Progenitor cell of endocrine pancreas (in vitro differentiated cells): ENCODE measurements at places on chromosomes 16 and 17. TPM values are rescaled to one million over a fixed set of nuclear protein-coding genes. Genes with fewer than 3 reads are reported as not detected.
A peak's percentile ranks its signal among the peaks of the same experiment; 100 is the strongest.

CPNE7 gene
- total RNA-seq = 0.41 and 0.84 TPM in 2 replicates

KLHL10 gene
- total RNA-seq = not detected in 2 replicates

- peaks cover 35% of the 10 kb centered on the region for H3K27me3 ChIP-seq
- no peaks in the 10 kb centered on the region for H3K36me3 ChIP-seq
- DNase-seq = no peak
Observed at GRCh38 chr17:38608648-38609047, 2.9 kb upstream of the SRCIN1 start.

GRCh38 chr17:48439110-48439850, 9.3 kb upstream of the SKAP1 start:
- no peak overlapping the region for H3K4me3 ChIP-seq
- peaks cover 23% of the 10 kb centered on the region for H3K4me1 ChIP-seq
- no peak overlapping the region for H3K27ac ChIP-seq
- no peaks in the 10 kb centered on the region for H3K36me3 ChIP-seq
- DNase-seq = no peak

AGRP gene
- not detected in 2 replicates for total RNA-seq

CNTNAP1 gene
- 2.3 and 2.5 TPM in 2 replicates for total RNA-seq

- peaks cover 15% of the 10 kb centered on the region for H3K27me3 ChIP-seq
- H3K4me1 ChIP-seq = peaks cover 13% of the 10 kb centered on the region
- H3K27ac ChIP-seq = no peak overlapping the region
- peak; percentile 33 for DNase-seq
Observed at GRCh38 chr16:66342294-66342900, 24.1 kb upstream of the CDH5 start.

GRCh38 chr17:1467258-1467657, 11.2 kb upstream of the CRK start:
- H3K27ac ChIP-seq = no peak overlapping the region
- no peaks in the 10 kb centered on the region for H3K27me3 ChIP-seq
- no peak overlapping the region for H3K4me3 ChIP-seq
- DNase-seq = no peak

GRCh38 chr17:38900978-38901656, 24.3 kb upstream of the LASP1NB start:
- H3K4me1 ChIP-seq = no peaks in the 10 kb centered on the region
- no peak for DNase-seq
- peaks cover 21% of the 10 kb centered on the region for H3K36me3 ChIP-seq
- peak overlapping the region; percentile 45 for H3K27ac ChIP-seq

PYDC1 gene
- total RNA-seq = not detected in 2 replicates

- peaks cover 1% of the 10 kb centered on the region for H3K36me3 ChIP-seq
- no peak overlapping the region for H3K4me3 ChIP-seq
- no peak for DNase-seq
- H3K27ac ChIP-seq = no peak overlapping the region
- no peaks in the 10 kb centered on the region for H3K27me3 ChIP-seq
Observed at GRCh38 chr16:12010388-12011251, 34.1 kb downstream of the SNX29 start.

NSMCE1 gene
- 26.2 and 27.1 TPM in 2 replicates for total RNA-seq

DNA sequence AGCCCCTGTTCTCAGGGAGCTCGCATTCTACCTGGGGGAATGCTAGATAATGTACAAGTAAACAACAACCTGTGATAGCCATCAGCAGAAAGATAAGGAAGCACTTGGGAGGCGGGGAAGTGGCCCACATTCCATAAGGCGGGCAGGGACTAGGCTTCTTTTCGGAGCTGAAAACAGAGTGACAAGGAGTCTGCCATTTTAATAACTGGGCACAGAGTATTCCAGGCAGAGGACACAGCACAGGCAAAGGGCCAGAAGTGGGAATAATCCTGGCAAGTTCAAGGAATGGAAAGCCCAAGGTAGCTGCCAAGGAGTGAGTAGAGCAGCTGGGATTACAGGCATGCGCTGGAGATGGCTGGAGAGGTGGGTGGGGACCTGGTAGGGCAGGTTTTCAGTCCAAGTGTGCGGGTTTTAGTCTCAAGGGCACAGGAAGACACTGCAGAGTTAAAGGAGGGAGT, 24.3 kb downstream of the USP43 start:
- H3K36me3 ChIP-seq = peaks cover 25% of the 10 kb centered on the region
- peaks cover 17% of the 10 kb centered on the region for H3K4me1 ChIP-seq
- H3K27me3 ChIP-seq = no peaks in the 10 kb centered on the region
- no peak for DNase-seq
- peak overlapping the region; percentile 38 for H3K27ac ChIP-seq

DNA sequence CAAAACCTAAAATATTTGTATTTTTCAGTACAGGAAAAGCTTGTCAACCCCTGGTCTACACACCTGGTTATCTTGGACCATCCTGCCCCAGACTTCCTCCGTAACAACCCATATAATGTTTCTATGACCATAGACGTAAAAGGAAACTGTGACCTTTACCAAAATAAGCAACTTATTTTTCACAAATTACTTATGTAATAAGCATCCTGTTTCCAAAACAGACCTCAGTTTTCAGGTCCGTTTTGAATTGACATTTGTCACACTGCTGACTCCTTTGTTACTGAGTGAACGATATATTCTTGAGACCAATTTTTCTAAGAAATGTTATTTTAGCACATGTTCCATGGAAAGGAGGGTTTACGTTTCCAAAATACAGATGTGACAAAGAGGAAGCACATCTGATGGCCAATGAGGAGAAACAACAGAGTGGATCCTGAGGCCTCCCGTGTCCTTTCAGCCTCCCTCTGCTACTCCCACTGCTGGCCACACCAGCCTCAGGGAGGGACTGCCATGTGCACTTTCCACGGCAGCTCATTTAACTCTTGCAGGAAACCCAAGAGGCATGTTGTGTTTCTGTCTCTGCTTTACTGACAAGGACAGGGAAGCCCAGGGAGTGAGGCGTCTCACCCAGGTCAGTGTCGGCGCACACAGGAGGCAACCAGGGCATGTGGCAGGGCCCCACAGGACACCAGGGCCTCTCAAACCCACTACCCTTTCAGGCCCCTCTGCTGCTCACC, 20.1 kb upstream of the ALDH3A1 start:
- H3K4me3 ChIP-seq = no peak overlapping the region
- H3K27me3 ChIP-seq = peaks cover 2% of the 10 kb centered on the region
- H3K27ac ChIP-seq = no peak overlapping the region
- peaks cover 1% of the 10 kb centered on the region for H3K36me3 ChIP-seq
- DNase-seq = no peak
- H3K4me1 ChIP-seq = peaks cover 2% of the 10 kb centered on the region

MLLT6 gene
- total RNA-seq = 147 and 155 TPM in 2 replicates

CCL23 gene
- not detected in 2 replicates for total RNA-seq

DNA sequence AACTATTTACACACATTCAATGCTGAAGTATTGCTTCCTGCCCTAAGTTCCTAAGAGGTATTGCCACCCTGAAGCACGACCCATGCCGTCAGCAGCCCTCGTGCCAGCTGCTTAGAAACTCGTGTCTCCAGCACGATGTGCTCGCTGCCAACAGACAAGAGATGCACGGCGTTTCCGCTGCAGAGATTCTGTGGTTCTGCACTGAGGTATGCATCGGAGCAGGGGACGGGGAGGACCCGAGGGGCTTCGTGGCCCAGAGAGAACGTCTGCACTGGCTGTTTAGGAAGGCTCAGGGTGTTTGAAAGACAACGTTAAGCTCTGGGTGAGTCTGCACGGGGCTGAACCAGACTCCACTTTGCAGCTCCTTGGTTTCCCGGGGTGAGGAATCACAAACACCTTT, 82.7 kb upstream of the CREBBP start:
- no peak for DNase-seq
- H3K27me3 ChIP-seq = peaks cover 16% of the 10 kb centered on the region
- H3K4me3 ChIP-seq = no peak overlapping the region
- peaks cover 17% of the 10 kb centered on the region for H3K36me3 ChIP-seq

GRCh38 chr17:63911041-63911635, at the start of gene CSHL1:
TSS of gene CSHL1 (minus strand) at chr17:63911258. CDS start at chr17:63911196, 62 bp downstream.
- DNase-seq = no peak
- no peaks in the 10 kb centered on the region for H3K4me1 ChIP-seq
- no peaks in the 10 kb centered on the region for H3K36me3 ChIP-seq
- H3K27ac ChIP-seq = no peak within 1 kb of the TSS
- no peak within 1 kb of the TSS for H3K4me3 ChIP-seq
- H3K27me3 ChIP-seq = peaks cover 51% of the 10 kb centered on the region

- H3K4me1 ChIP-seq = peaks cover 20% of the 10 kb centered on the region
- DNase-seq = no peak
- peaks cover 22% of the 10 kb centered on the region for H3K36me3 ChIP-seq
Observed at GRCh38 chr16:88529596-88529995, 40.6 kb upstream of the ZC3H18 start.

KRTAP9-4 gene
- not detected in 2 replicates for total RNA-seq

DNA sequence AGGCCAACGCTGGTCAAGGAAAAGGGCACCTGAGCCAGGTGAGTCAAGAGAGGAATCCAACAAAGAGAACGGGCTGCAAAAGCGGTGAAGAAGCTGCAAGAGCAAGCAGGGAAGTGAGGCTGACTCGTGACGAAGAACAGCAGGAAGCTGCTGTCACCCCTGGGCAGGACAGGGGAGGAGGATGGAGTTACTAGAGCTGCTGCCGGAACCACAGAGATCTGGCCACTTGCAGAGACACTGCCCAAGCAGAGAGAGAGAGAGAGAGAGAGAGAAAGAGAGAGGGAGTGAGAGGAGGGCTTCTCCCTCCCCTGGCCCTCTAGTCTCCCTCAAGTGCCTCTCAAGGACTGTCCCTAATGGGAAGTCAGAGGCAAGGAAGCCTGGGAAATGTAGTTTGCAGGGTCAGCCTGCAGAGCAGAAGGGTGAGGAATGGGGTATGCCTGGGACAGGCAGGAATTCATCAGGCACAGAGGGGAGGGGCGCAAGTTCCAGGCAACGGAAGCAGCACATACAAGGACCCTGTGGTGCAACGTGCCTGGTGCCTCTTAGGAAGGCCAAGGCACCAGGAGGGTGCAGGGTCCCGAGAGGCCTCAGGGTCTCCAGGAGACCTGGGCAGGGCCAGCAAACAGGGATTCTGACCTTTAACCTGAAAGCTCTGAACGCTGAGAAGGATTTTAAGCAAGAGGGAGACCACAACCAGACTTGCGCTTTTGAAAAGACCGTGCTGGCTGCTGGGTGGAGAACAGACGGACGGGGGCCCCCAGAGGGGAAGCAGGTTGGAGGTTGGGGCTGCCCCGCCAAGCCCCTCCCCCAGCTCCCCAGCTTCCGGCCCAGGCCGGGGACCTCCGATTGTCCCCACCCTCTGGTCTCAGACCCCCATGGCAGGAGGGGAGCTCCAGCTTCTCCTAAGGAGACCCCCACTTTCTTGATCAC, 45.8 kb upstream of the CIBAR2 start:
- peaks cover 6% of the 10 kb centered on the region for H3K27me3 ChIP-seq
- H3K4me1 ChIP-seq = peaks cover 38% of the 10 kb centered on the region
- H3K36me3 ChIP-seq = no peaks in the 10 kb centered on the region

DNA sequence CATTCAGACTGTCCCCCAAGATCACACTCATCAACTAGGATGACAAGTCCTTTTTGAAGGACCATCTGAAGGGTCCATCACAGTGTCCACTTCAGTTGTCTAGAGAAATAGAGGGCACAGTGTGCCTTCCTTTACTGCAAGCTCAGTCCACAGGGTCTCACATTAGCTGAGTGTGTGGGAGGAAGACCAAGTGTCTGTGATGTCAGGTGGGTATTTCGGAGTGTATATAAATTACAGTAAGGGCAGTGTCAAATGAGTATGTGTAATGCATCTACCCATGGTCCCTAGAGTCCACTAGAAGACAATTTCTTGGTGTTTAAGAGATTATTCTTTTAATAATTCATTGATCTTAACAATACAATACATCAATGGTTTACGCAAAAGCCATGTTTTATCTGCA, 272.2 kb downstream of the CDH13 start:
- H3K4me3 ChIP-seq = no peak overlapping the region
- DNase-seq = no peak
- H3K36me3 ChIP-seq = no peaks in the 10 kb centered on the region
- H3K27ac ChIP-seq = no peak overlapping the region
- H3K4me1 ChIP-seq = peaks cover 8% of the 10 kb centered on the region
